Inflammatory macrophage treated with lipopolysaccharide for 1 hour (primary cell): ENCODE measurements at places on chromosomes 16 and 17.

DNA sequence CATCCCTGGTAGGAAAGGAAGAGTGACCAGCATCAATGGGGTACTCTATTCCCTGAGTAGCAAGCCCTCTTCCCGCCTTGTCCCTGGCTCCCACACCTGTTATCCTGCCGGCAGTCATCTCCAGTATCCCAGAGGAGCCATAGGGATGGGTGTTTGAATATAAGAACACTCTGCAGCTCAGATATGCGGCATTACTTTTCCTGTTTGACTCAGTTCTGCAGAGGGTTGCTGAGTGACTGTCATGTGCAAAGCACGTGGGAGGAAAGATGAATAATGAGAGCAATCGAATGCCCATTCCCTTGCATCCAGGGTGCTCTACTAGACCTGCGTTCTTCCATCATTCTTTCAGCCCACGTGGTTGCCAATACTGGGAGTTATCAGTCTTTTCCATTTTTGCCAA is 115.1 kb downstream of the PRKCB start:
- peak; percentile 74 for DNase-seq

DNA sequence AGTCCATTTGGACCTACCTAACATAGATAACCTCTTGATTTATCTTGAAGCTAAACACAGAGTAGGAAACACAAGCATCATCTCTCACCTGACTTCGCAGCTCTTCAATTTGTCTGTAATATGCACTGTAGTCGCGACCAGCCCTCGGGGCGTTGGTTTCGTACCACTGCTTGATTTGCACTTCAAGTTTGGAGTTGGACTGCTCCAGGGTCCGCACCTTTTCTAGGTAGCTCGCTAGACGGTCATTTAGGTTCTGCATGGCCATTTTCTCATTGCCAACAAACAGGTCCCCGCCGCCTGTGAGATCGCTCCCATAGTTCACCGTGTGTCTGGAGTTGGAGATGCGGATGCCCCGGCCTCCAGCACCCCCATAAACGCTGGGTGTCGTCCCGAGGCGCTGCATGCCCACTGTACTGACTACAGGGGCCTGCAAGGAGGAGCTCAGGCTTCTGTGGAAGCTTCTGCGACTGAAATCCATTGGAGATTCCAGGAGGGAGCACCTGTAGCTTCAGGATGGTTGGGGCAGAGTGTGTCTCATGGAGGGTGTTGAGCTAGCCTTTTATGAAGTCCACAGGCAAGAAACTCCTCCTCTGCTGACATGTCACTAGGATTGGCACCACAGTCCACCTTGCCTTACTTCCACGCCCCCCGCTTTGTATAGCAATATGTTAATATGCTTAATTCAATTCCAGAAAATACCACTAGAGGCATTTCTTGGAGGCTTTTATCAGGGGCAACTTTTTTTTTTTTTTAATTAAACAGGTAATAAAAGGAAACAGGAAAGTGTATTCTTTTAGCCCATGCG is at the start of gene KRT20:
TSS of gene KRT20 (minus strand) at position 535 of the 805 bp plus-strand sequence. CDS start at position 478, 57 bp downstream.
- no peak for DNase-seq

GRCh38 chr16:1427473-1428461 is 3.1 kb upstream of the PERCC1 start:
- no peak for DNase-seq

DNA sequence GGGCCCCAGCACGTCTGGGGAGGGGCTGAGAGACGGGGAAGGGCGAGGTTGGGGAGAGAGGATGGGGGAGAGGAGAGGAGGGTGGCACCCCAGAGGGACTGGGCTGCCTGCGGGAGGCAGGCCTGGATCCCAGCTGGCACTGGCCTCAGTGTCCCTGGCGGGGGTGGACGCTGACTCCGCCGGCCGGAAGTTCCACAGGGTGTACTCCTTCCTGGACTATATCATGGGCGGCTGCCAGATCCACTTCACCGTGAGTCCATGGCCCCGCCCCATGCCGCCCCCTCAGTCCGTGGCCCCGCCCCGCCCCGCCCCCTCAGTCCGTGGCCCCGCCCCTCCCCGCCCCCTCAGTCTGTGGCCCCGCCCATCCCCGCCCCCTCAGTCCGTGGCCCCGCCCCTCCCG is 11.3 kb downstream of the CPNE7 start:
- no peak for DNase-seq

DNA sequence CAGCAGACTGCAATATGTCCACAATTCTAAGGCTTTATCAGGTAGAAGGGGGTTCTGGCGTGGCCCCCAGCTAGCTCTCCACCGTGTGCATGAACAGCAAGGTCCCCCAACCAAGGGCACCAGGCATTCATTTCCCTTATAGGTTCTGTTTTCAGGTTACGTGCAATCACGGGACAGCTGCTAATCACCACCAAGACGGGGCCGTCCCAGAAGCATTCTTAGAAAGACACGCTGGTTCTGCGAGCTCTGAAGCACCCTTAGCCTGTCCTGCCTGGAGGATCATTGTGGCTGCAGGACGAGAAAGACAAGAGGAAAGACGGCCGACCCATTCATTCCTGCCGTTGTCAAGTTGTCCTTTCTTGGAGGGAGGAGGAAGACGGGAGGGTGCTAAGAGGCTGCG is 302.9 kb downstream of the SOX9 start:
- no peak for DNase-seq

DNA sequence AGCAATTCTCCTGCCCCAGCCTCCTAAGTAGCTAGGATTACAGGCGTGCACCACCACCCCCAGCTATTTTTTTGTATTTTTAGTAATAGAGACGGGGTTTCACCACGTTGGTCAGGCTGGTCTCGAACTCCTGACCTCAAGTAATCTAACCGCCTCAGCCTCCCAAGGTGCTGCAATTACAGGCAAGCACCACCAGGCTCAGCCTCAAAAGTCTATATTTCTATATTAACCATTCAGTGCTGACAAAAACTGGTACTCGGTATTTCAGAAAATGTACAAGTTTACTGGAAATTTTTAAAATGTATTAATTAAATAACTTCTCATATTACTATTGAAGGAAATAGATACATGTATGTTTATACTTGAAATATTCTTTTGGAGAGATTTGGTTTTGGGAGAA is 1.4 kb upstream of the HEXD start:
- no peak for DNase-seq

DNA sequence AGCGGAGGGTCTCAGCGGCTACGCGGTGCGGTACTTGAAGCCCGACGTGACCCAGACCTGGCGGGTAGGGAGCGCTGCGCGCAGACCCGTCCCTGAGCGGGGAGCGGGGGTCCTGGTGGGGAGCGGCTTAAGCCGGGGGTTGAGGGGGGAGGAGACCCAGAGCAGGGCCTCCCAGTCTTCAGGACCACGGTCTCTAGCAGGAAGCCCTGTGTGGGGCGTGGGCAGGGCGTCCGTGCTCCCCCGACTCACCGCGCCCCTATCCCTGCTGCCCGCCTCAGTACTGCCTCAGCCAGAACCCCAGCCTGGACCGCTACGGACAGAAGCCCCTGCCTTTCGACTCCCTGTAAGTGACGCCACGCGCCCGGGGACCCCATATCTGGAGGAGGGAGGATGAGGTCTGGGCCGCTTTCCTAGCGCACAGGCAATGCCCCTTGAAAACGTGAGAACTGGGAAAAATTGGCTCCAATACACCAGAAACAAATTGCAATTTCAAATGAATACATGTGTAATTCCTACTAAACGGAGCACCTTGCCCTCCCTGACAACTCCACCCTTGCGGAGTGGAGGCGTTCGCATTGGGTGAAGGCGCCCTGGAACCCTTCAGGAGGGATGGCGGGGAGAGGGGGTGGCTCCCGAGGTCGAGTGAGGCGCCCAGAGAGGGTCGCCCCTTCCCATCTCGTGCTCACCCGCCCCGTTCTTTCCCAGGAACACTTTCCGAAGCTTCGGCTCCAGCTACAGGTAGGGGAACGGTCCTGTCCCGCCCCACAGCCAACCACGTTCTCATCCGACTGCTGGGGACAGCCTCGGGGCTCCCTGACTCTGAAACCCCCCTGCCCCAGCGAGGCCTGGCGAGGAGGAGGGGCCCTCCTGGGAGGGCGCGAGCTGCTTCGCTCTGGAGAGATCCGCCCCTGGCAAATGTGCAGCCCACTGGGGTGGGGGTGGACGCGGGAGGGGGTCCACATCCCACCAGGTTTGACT is 14.6 kb upstream of the CNGB1 start:
- DNase-seq, result no peak

DNA sequence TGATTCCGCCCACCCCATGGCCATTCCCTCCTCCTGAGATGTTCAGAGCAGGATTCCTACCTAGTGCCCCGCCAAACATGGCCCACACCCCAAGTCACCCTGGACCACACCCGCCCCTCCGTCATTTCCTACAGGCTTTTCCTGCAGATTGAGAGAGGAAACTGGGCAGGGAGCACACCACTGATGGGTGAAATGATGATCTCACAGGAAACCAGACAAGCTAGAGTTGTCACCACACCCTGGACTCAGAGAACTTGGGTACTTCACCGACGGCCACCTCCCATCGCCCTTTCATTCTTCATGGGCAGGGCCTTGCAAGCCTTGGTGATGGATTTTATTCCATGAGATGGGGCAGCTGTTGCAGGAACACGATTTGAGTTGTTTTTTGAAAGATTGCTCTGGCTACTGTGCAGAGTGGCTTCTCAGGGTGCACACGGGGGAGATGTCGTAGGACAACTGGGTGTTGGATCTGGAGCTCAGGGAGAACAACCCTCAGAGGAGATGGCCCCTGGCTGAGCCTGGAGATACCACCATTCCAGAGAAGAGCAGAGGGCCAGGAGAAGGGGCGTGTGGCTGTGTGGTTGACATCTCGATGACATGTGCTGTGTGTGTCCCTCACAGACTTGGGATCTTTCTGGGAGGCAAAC is 7.4 kb upstream of the B9D1 start:
- peak; percentile 74 for DNase-seq

GRCh38 chr17:82856361-82856760 is 16.5 kb upstream of the ZNF750 start:
- DNase-seq, result no peak

DNA sequence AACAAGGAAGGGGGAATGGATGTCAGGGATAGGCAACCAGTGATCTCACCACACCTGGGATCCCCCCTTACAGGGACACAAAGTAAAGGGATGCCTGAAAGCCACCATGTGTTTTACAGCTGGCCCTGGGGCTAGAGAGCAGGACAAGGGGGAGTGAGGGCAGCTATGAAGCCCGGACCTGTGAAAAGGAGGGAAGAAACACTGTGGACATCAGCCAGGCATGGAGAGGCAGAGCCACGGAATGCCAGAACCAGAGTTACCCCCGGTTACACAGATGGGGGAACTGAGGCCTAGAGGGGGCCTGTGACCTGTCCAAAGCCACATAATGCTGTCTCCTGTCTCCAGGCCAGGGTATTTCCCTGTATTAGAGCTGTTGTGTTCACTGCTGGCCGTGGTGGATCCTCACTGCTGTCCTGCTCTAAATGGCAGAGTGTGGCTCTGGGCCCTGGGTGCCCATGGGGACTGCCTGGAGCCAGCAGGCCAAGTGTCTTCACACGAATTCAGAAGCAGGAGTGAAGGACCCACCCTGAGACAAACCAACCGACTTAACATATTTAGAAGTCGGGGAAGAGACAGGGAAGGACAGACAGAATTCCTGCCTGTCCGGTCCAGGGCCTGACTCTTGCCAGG is 29.7 kb upstream of the ITGA3 start:
- no peak for DNase-seq

- DNase-seq, result no peak
Measured at GRCh38 chr16:87809150-87809902, 43.5 kb upstream of the KLHDC4 start.

DNA sequence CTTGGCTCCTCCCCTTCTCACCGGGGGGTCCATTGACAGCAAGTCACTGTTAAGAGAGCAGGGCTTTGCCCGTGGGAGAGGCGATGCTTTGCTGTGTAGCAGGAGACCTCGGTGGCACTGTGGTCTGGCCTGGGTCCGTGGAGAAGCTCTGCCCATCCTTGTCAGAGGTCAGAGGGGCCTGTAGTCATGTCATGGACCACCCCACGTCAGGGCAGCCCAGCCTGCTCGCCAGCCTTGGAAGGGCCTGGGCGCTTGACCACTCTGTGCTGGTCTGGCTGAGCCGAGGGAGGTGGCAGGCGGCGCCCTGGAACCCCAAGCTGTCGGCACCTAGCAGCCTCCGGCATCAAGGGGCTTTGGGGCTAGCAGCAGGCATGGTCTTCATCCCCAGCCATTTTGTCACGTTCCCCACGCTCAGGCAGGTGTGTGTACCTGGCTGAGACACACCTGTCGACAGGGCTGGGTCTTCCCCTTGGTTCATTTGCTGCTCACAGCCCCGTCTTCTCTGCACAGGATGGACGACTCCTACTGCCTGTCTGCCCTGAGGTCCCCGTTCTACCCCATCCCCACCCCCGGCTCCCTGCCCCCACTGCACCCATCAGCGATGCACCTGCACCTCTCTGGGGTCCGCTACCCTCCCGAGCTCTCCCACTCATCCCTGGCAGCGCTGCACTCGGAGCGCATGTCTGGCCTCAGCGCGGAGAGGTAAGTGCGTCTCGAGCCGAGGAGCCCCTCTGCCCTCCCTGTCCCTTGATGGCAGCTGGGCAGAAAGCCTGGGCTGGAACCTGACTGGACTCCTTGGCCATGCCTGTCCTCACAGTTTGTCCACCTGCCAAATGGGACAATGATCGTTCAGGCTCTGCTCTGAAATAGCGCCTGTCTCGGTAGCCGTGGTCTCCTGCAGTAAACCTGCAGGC is 33.3 kb downstream of the GINS2 start:
- DNase-seq, result no peak

- no peak for DNase-seq
Measured at GRCh38 chr16:28168991-28169554, 42.7 kb downstream of the XPO6 start.

- DNase-seq, result no peak
Measured at GRCh38 chr17:73725794-73726515, 81.7 kb upstream of the SDK2 start.

GRCh38 chr17:78325076-78325687 is 34.7 kb downstream of the SOCS3 start:
- peak; percentile 80 for DNase-seq

DNA sequence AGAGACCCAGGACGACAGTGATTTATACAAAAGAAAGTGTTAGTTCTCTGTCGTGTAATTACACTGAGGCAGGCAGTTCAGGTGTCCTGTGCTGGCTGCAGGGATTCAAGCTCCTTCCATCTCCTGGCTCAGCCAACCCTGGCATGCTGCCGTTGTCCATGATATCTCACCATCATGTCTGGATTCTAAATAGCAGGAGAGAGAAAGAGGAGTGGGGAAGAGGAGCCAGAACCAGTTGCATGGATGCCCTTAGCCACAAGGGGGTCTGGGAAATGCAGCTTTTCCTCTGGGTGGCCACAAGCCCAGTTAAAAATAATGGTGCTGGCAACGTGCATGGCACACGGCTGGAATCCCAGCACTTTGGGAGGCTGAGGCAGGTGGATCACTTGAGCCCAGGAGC is 9.7 kb downstream of the C16orf54 start:
- no peak for DNase-seq

DNA sequence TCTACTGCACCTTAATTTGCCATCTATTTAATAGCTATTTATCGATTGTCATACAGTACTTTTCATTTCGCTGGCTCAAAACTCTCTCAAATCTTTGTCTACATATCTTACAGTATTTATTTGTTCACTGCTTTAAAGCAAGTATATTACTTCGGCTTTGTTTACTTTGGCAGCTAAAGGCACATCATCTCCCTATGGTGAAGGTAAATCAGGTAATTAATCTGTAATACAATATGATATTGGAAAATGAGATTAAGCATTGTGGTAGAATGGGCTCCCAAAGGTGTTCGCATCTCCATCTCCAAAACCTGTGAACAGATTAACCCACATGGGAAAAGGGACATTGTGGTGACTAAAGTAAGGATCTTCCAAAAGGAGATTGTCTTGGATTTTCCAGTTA is 6.5 kb downstream of the TMEM170A start:
- no peak for DNase-seq
